ENCODE measurements at places on chromosomes 16 and 17. TPM values are rescaled to one million over a fixed set of nuclear protein-coding genes. Genes with fewer than 3 reads are reported as not detected.
A peak's percentile ranks its signal among the peaks of the same experiment; 100 is the strongest.

The KRTAP9-8 gene
- total RNA-seq, result not detected

The CLDN7 gene
- 117 TPM for total RNA-seq

The BPTF gene
- 185 TPM for total RNA-seq

The KRT27 gene
- not detected for total RNA-seq

The CD300H gene
- not detected for total RNA-seq

- H3K27ac ChIP-seq, result no peak overlapping the region
- H3K36me3 ChIP-seq, result no peaks in the 10 kb centered on the region
- no peaks in the 10 kb centered on the region for H3K27me3 ChIP-seq
- DNase-seq, result no peak
- no peak overlapping the region for H3K4me3 ChIP-seq
Measured at GRCh38 chr17:3864534-3864933, 18.5 kb upstream of the NCBP3 start.

- peak overlapping the region; percentile 68 for H3K4me3 ChIP-seq
- peaks cover 20% of the 10 kb centered on the region for H3K4me1 ChIP-seq
- no peaks in the 10 kb centered on the region for H3K36me3 ChIP-seq
- no peak overlapping the region for H3K27ac ChIP-seq
Measured at GRCh38 chr17:45020354-45021138, 30.9 kb downstream of the DCAKD start.

DNA sequence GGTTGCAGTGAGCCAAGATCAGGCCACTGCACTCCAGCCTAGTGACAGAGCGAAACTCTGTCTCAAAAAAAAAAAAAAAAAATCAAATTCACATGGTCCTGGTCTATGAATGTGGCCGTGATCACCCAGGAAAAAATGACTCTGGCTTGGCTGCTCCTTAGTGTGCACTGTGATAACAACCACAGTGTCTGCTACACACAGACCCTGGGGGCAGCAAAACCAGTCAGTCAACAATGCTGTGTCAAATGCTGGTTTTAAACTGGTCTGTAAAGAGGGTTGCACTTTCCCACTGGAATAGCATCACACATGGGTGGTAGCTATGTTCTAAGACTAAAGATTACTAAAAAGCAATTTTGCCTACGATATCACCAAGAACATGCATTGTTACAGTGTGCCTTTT, 71.0 kb downstream of the ARHGAP17 start:
- DNase-seq, result no peak
- no peaks in the 10 kb centered on the region for H3K4me1 ChIP-seq
- peaks cover 7% of the 10 kb centered on the region for H3K36me3 ChIP-seq
- no peak overlapping the region for H3K27ac ChIP-seq

DNA sequence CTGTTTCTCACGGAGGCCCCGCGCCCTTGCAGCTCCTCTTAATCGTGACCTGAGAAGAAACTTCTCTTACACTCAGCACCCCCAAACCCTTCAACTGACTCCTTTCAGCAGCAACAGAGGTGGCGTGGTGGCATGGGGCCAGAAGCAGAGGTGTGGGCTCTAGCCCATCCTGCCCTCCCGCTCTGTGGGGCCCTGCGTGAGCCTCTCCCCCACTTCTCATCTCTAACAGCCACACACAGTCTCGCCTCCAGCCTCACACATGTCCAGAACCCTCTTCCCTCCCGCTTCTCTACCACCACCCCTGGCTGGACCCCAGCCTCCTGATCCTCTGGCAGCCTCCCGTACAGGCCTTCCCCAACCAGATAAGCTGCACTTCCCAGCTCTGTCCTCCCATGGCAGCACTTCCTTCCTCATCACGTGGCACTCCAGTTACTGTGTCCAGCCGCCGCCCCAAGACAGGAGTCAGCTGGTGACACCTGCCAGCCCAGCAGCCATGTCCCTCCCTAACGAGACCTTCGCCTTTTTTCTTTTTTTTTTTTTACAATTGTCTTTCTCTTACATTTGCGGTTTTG, 30.5 kb downstream of the NSMCE1 start:
- no peak overlapping the region for H3K27ac ChIP-seq
- no peak overlapping the region for H3K4me3 ChIP-seq
- DNase-seq, result no peak
- no peaks in the 10 kb centered on the region for H3K36me3 ChIP-seq
- H3K27me3 ChIP-seq, result no peaks in the 10 kb centered on the region

DNA sequence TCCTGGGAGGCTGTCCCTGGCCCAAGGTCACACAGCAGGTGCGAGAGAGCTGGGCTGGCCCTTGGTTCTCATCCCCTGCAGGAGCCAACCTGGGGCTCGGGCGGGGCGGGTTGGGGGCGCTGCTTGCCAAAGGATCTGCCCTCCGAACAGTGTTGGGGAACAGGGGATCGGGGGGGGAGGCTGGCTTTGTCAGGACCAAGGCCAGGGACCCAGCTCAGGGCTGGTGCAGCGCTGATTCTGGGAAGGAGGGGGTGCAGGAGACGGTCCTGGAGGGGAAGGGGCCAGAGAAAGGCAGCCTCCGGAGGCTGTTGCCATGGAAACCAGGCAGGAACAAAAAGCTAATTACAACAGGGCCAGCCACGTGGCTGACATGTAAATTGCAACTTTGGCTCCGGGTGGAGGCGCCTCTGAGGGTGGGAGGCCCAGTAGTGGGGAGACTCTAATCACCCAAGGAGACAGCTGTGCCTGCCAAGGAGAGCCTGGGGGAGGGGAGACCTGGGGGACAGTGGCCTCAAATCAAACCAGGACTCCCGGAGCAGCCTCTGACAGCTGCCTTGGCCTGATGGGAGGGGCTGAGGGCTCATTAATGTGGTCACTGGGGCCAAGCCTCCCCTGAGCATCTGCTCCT, 1.3 kb downstream of the TUBB3 start:
- DNase-seq, result peak; percentile 94
- H3K4me1 ChIP-seq, result peaks cover 28% of the 10 kb centered on the region
- H3K36me3 ChIP-seq, result no peaks in the 10 kb centered on the region
- H3K27me3 ChIP-seq, result peaks cover 17% of the 10 kb centered on the region

GRCh38 chr17:74703311-74703710, 9.4 kb downstream of the CD300LF start:
- no peaks in the 10 kb centered on the region for H3K4me1 ChIP-seq
- no peak overlapping the region for H3K4me3 ChIP-seq
- DNase-seq, result no peak
- no peaks in the 10 kb centered on the region for H3K27me3 ChIP-seq

DNA sequence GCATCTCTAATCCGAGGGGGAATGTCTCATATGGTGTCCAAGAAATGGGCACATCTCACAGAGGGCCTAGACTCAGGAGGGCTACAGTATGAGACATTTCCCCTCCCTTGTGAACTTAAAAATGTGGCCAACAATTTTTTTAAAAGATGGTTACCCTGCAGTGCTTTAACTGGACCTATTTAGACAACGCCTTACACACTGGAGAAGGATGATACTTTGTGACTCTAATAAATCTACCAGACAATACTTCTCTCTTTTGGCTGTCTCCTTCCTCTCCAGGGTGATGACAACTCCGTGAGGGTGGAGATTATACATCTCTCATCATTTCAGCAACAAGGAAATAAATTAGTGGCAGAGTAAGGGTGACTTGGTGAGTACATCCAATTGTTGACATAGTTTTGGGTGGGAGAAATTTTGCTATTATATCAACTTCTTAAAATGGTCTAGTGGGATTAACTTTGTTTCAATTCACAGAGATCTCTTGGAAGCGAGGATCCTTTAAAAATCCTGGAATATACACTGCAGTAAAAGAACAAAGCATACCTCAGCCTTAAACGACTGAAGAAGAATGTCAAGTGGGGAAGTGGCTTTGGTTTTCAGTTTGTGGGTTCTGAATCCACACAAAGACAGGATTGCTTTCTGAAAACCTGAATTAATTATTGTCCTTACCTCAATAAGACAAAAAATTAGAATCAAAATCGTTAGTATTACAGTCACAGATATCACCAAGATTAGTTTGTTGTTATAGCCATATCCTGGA, 89.8 kb downstream of the KPNA2 start:
- no peak overlapping the region for H3K27ac ChIP-seq
- no peaks in the 10 kb centered on the region for H3K36me3 ChIP-seq
- peaks cover 17% of the 10 kb centered on the region for H3K4me1 ChIP-seq
- H3K4me3 ChIP-seq, result no peak overlapping the region
- peak; percentile 26 for DNase-seq

DNA sequence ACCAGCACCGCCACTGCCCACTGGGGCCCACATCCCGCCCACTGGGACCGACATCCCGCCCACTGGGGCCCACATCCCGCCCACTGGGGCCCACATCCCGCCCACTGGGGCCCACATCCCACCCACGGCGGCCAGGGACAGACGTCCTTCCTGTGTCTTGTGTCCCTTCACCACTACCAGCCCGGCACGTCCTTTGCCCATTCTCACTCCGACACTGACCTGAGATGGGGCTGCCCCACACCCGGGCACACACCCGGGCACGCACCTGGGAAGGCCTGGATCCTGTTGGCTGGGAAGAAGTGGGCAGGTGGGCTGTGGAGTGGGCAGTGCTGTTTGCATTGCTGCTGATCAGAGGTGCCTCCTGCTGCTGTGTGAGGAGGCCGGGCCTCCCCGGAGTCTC, 28.4 kb upstream of the GNG13 start:
- no peak overlapping the region for H3K27ac ChIP-seq
- no peak for DNase-seq
- no peaks in the 10 kb centered on the region for H3K27me3 ChIP-seq
- H3K36me3 ChIP-seq, result no peaks in the 10 kb centered on the region

DNA sequence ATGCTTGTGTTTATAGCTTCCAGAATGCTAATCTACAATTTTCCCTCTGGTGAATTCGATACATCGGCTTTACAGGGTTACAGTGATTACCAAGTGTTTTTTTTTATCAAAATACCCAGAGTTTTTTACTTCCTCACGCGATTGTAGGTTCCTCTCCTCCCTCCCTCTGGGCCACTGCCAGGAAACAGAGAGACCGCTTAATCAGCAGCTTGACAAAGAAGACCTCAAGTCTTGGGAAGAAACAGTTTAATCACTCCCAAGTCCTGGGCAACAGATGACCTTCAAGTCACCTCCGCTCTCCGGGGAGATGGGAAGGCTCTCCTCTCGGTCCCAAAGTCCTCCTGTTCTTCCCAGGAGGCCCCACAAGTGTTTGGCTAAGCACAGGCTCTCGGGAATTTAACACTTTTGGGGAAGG, 23.5 kb downstream of the SMTNL2 start:
- no peak for DNase-seq
- H3K27me3 ChIP-seq, result no peaks in the 10 kb centered on the region
- no peaks in the 10 kb centered on the region for H3K36me3 ChIP-seq
- no peaks in the 10 kb centered on the region for H3K4me1 ChIP-seq
- H3K4me3 ChIP-seq, result no peak overlapping the region
- no peak overlapping the region for H3K27ac ChIP-seq

DNA sequence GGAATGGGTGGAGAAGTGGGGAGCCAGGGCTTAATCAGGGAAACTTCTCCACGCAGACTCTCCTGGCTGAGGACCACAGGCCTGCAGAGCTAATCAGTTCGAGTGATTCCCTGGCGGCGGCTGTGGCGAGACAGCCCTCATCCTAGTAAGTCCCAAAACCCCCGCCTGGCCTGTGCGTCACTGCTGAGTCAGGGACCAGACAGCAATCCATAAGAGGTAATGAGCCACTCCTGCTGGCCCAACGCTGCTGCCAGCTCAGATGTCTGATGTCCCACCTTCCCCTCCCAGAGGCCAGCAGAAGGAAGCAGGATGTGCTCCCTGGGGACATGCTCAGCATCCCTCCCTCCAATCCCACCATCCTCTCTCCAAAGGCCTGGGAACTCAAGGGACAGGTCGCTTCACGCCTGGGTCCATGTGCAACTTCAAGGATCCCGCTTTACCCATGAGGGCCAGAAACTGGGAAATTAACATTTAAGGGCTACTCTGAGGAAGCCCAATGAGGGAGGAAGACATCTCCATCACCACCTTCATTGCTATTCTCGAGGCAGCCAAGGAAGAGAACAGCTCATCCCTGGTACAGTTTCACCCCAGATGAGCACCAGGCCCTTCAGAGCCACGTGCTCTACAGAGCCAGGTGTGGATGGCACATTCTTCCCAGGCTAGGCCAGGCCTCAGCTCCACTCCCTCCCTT, 7.9 kb downstream of the ACLY start:
- H3K27ac ChIP-seq, result no peak overlapping the region
- peaks cover 18% of the 10 kb centered on the region for H3K4me1 ChIP-seq
- H3K27me3 ChIP-seq, result no peaks in the 10 kb centered on the region
- no peak for DNase-seq
- no peak overlapping the region for H3K4me3 ChIP-seq
